ENCODE measurements at places on chromosomes 2 and 18.

- DNase-seq, result no peak
Observed at GRCh38 chr18:46156843-46157242, 52.7 kb downstream of the HAUS1 start.

DNA sequence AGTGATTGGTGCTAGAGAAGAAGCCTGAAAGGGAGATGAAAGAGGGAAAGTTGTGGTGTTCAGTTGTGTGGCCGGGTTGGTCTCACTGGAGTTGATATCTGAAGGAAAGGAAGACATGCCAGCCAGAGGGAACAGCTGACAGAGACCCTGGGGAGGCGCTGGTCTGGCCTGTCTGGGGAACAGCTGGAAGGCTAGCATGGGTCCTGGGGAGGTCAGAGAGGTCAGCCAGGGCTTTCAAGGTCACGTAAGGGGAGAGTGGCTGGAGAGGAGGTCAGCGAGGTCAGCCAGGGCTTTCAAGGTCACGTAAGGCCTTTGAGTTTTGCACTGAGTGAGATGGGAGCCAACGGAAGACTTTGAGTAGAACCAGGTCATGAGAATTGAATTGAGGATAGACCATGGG lies 11.0 kb downstream of the DYSF start:
- DNase-seq, result no peak

GRCh38 chr2:200655918-200656580 lies 70.2 kb downstream of the AOX1 start:
- peak; percentile 7 for DNase-seq

GRCh38 chr2:160353166-160353565 lies 140.4 kb downstream of the RBMS1 start:
- no peak for DNase-seq

- DNase-seq, result no peak
Observed at GRCh38 chr2:55338268-55338667, 69.2 kb upstream of the MTIF2 start.

GRCh38 chr18:69948919-69949537 lies 1.4 kb upstream of the CD226 start:
- DNase-seq, result peak; percentile 5

GRCh38 chr18:61980355-61980754 lies 87.5 kb upstream of the RNF152 start:
- DNase-seq, result no peak

- DNase-seq, result no peak
Observed at GRCh38 chr2:171206422-171207115, 45.9 kb upstream of the TLK1 start.

GRCh38 chr2:3627500-3628100 lies 30.4 kb upstream of the ALLC start:
- no peak for DNase-seq

DNA sequence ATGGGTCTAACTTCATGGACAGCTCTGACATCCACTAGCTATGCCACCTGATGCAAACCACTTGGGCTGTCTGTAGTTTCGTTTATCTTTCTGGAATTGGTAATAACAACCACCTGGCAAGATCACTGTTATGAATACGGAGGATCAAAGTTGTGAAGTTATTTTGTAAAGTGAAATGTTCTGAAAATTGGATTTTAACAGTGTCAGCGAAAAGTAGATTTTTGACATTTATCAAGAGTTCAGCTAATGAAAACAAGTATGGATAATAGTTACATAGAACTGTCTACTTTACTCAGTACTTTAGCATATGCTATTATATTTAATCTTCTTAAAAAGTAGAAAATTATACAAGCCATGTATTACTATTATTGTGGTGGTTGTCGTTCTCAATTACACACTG lies 813.8 kb downstream of the RNF144A start:
- DNase-seq, result no peak

DNA sequence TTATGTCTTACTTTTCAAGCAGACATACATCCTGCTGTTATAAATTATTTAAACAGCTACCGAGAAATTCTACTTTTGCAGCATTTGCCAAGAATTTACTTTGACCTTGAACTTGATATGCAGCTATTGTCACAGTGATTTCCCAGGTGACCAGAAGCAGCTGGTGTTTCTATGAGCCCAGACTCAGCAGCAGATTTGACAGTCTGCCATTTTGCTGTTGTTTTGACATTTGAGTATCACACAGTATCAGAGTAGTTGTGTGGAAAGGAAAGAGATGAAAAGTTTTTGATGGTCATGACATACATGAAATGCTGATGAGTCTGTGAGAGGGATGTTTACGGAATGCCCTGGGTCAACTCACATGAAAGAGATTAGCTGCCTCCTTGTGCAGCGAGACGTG lies 6.6 kb upstream of the CCDC195 start:
- DNase-seq, result no peak

DNA sequence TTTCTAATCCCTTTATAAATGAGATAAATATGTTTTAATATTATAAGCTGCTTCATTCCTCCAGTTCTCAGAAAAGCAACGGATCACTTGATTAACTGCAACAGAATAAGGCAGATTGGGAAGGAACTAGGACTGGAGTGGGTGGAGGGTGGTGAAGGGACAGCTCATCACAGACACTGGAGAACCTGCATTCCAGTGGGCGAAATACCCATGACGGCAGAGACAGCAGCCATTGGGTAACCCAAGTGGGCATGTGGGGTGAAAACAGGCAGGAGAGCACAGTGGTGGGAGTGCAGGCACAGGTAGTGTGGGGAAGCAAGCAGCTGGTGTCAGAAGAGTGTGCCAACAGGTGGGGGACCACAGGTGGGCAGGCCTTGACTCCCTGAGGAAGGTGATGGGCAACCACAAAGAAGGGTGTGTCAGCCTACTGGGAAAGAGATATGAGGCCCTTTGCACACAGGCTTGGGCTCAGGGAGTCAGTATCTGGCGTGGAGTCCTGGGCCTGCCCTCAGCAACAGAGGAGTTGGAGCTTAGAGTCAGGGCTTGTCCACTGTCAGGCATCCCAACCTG lies 27.2 kb downstream of the DPYSL5 start:
- no peak for DNase-seq

Measured in RPMI7951 (cell line).